ENCODE measurements at places on chromosomes 3 and 15. TPM values are rescaled to one million over a fixed set of nuclear protein-coding genes. Genes with fewer than 3 reads are reported as not detected.

Gene ATP1B3
- 107 TPM for total RNA-seq

DNA sequence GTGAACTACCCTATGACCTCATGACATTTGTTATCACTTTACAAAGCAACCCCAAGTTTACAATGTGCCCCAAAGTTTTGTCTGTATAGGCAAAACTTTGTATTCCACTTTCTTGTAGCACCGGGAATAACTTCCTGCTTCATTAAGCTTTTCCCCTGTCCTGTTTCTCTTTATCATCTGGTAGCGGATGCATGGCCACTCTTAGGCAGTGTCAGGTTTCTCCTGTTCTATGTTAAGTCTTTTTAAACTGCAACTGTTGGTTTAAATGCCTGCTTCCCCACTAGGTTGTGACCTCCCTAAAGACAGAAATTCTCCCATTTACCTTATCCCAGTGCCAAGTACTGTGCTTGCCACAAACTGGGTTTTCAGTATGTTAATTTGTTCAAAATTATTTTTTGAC is 433.6 kb upstream of the DPH6 start:
- DNase-seq = no peak

DNA sequence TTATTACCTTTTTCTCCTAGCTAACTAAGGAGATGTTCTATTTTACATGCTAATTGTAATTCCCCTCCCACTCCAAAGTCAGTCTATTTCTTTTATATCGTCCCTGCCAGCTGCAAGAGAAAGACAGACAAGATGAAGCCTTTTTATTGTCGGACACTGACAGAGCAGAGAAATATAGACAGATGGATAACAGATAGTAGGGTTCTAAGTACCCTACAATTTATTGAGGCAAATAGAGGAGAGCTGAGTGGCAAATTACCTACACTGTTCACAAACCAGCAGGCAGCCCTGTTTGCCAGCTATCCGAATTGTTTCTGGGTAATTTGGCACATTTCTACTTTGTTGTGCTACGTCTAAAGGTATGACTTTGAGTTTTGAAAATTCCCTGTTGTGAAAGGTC is 392.3 kb upstream of the ZNF717 start:
- no peak for DNase-seq

- no peak for DNase-seq
Measured at GRCh38 chr3:140532793-140533330, 145.0 kb upstream of the TRIM42 start.

- DNase-seq = no peak
Measured at GRCh38 chr3:165194511-165195240, 1.5 kb downstream of the SLITRK3 start.

All from GM12878 (cell line).